Aorta (tissue), 5 donors: ENCODE measurements at places on chromosomes 12 and 14.

GRCh38 chr12:113196990-113197389 lies 11.5 kb downstream of the RITA1 start:
- no peaks in the 10 kb centered on the region for H3K27me3 ChIP-seq
- H3K4me3 ChIP-seq = no peak overlapping the region
- H3K36me3 ChIP-seq = no peaks in the 10 kb centered on the region
- DNase-seq = peak; percentile 79
- no peak overlapping the region for H3K27ac ChIP-seq
- H3K4me1 ChIP-seq = no peaks in the 10 kb centered on the region

GRCh38 chr12:67483871-67484554 lies 164.5 kb upstream of the DYRK2 start:
- H3K4me3 ChIP-seq = no peak overlapping the region
- H3K4me1 ChIP-seq = no peaks in the 10 kb centered on the region

DNA sequence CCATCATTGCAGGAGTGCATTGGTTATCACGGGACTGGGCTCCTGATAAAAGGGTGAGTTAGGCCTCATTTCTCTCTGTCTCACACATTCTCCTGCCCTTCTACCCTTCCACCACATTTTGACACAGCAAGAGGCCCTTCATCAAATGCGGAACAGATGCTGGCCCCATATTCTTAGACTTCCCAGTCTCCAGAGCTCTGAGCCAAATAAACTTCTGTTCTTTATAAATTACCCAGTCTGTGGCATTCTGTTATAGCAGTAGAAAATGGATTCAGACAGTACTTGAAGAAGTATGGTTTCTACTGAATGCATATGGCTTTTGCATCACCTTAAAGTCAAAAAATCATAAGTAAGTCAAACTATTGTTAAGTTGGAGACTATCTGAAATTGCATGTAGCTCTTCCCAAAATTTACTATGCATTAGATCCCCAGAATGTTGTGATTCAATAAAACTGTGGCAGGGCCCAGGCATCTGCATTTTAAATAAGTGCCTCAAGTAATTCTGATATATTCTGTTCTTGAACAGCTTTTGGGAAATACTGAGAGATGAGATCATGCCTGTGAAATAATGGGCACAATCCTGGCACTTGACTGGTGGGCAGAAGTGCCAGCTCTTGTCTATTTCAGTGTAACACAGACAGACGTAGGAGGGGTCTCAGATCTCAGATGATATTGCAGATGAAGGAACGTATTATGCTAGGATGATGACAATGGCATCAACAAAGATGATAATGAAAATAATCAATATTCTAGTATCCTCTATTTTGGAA lies 68.2 kb downstream of the E2F7 start:
- no peaks in the 10 kb centered on the region for H3K27me3 ChIP-seq
- no peaks in the 10 kb centered on the region for H3K4me1 ChIP-seq
- no peak for DNase-seq
- no peak overlapping the region for H3K27ac ChIP-seq

GRCh38 chr12:8108808-8109398 lies 14.5 kb upstream of the CLEC4A start:
- no peaks in the 10 kb centered on the region for H3K27me3 ChIP-seq
- peak; percentile 81 for DNase-seq
- H3K4me3 ChIP-seq = no peak overlapping the region
- H3K27ac ChIP-seq = no peak overlapping the region

GRCh38 chr12:14993537-14994266 lies 20.9 kb downstream of the PDE6H start:
- H3K4me1 ChIP-seq = no peaks in the 10 kb centered on the region
- H3K27me3 ChIP-seq = no peaks in the 10 kb centered on the region
- no peaks in the 10 kb centered on the region for H3K36me3 ChIP-seq
